Left lobe of liver (tissue), 2 donors: ENCODE measurements at places on chromosomes 3 and 15.

DNA sequence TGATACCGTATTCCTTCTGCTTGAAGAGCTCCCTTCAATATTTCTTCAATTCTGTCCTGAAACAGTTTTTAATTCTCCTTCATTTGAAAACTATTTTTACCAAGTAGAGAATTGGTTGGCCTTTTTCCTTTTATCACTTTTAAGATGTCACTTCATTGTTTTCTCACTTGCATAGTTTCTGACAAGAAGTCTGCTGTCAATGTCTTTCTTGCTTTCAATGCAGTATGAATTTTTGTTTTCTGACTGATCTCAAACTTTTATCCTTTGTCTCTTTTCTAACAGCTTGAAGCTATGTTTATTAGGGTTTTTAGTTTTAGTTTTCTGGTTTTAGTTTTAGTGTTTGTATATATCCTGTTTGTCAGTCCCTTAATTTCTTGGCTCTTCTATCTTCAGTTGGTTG is 364.8 kb upstream of the TPRG1 start:
- no peak for DNase-seq

DNA sequence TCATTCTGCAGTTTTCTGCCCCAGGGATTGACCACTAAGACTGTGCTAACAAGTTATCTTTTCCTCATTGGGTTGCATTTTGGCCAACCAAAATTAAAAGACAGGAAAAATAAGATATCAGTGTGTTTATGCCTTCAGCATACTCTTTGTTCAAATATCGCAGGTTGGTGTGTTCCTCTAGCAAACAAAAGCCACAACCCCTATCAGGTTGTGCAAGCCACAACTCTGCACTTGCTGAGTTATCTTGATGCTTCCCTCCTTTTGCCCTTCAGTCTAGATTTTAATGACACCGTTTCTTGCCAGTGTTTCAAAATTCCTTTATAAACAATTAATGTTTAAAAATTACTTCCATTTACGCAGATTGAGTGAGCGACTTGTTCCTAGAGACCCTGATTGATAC is 1164.2 kb downstream of the NSUN3 start:
- DNase-seq: no peak

DNA sequence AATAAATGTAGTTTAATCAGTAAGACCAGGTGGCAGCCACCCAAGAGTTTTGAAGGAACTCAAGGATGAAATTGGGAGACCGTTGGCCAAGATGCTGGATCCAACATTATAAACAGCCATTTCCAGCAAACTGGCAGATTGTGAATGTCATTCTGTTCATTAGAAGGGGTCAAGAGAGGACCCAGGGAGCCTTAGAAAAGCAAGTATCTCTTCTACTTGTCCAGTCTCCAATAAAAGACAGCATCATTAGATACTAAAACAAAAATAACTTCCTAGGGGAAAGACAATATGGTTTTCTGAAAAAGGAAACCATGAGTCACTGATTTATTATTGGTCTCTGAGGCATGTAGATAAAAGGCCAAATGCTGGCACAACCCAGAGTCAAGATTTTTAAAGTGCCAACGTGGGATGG is 67.9 kb downstream of the GADL1 start:
- DNase-seq: no peak

- DNase-seq: no peak
Observed at GRCh38 chr3:162491952-162492351, 995.3 kb downstream of the OTOL1 start.

- peak; percentile 93 for DNase-seq
Observed at GRCh38 chr3:14900881-14901873, 46.2 kb upstream of the NR2C2 start.

DNA sequence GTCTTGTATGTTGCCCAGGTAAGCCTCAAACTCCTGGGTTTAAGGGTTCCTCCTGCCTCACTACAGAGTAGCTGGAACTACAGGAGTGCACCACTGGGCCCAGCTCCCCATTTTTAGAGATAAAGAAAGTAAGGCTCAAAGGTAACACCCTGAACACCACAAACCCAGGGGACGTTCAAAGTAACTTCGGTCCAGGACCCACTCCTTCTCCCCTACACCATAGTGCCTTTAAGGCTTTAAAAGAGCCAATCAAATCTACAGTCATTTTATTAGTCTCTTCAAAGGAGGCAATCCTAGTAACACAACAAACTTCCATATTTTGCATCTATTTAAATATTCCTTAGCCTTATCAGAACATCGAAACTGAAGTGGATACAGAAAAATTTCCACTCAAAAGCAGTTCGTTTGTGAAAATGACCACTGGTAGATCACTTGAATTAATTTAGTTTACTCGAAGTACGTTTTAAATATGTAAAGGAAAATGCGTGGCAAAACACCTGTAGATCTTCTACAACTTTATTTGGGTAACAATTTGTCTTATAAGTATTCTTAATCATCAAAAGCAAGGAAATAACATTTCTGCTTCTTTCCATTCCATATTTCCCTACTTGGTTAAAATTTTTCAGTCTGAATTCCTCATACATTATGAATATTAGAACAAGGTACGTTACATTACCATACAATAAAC is 1.8 kb downstream of the STAG1 start:
- DNase-seq: no peak

DNA sequence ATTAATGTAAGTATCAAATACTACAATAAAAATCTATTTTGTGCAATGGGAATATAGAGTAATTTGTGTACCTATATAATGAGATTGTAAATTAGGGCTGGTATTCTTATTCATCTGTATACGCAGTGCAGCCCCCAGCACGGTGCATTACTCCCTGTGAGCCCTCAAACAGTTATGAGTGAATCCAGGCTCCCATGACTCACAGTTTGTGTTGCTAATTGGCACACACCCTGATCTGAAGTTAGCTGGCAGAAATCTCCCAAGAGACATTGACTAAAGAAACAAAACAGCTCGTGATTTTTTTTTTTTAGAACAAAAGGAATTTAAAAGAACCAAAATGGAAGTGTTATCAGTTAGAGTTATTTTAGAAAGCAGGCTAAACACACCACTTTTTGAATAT is 15.7 kb downstream of the GK5 start:
- DNase-seq: no peak

DNA sequence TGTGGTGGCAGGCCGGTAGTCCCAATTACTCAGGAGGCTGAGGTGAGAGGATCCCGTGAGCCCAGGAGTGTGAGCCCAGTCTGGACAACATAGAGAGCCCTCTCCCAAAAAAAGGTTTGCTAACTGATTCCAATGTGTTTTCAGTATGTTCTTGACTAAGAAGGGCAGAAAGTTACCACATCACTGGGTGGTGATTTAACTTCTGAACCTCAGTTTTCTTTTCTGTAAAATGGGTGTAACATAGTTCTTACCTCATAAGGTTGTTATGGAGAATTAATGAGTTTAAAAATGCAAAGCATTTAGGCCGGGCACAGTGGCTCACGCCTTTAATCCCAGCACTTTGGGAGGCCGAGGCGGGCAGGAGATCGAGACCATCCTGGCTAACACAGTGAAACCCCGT is 28.5 kb upstream of the RAF1 start:
- no peak for DNase-seq

DNA sequence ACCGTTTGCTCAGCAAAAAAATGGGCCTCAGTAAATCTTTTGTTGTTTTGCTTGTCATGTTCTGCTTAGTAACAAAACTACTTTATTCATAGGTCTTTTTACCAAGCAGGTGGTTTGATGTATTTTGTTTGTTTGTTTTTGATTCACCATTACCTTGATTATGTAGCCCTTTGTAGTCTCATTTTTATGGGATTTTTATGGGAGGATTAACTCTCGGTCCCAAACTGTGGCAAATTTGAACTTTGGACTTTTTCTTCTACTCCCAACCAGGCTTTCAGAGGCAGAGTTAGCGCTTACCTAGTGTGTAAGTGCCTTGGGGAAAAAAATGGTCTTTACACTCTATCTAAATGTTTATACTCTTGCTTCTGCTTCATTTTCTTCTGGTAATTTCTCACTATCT is 276.7 kb upstream of the POU1F1 start:
- DNase-seq: no peak

GRCh38 chr3:60497902-60498301 is 753.4 kb downstream of the FHIT start:
- DNase-seq: no peak

DNA sequence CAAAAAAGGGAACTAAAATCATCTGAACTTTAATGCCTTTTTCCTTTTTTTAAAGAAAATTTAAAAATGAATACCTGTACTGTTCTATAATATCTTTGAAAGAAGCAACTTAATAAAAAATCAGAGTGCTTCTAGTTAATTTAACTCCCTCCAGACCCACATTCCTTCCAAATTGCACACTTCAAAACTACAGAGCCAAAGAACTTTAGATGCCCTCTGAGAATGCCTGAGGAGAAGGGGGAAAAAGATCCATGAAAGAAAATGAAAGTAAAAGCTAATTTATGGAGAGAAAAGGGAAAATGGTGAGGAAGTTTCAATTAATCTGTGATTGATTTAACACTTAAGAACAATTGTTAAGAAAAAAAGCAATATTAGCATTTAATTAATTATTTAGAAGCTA is 1141.6 kb downstream of the IGSF11 start:
- DNase-seq: no peak

- DNase-seq: no peak
Observed at GRCh38 chr15:53982876-53983275, 4.6 kb downstream of the UNC13C start.

DNA sequence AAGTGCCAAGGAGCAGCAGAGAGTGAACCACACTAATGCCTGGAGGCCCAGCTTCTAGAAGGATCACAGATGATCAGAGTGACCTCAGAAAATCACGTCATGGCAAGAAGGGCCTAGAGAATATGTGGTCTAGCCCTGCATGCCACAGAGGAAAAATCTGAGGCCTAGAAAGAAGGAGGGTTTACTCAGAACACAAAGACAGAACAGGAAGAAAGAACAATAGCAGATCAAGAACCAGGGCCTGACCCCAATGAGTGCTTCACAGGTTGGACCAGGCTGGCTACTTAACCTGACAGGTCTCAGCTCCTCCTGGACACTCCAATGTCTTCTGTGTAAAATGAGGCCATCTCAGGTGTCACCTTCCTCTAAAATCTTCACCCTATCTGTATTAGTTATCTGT is 14.2 kb downstream of the RAB6B start:
- no peak for DNase-seq

DNA sequence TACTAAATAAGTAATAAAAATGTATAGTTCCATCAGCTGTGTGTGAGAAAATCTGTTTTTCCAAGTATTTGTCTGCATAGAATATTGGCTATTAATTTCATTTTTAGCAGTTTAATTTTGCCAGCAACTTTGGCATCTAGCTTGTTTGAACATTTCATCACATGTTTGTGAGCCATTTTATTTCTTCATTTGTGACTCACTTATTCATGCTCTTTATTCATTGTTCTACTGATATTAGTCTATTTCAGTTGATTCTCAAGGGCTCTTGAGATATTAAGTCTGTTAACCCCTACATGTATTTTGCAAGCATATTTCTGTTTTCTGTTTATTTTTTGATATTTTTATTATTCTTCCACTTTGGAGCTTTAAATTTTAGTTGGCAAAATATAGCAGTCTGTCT is 74.0 kb upstream of the PHLDB2 start:
- DNase-seq: no peak

- no peak for DNase-seq
Observed at GRCh38 chr3:72099326-72100079, 314.6 kb upstream of the PROK2 start.

- DNase-seq: no peak
Observed at GRCh38 chr15:63559753-63560152, 37.4 kb upstream of the FBXL22 start.

- DNase-seq: no peak
Observed at GRCh38 chr15:40232625-40233070, 6.2 kb upstream of the PAK6 start.

GRCh38 chr15:63593705-63594671 is 3.2 kb upstream of the FBXL22 start:
- no peak for DNase-seq

DNA sequence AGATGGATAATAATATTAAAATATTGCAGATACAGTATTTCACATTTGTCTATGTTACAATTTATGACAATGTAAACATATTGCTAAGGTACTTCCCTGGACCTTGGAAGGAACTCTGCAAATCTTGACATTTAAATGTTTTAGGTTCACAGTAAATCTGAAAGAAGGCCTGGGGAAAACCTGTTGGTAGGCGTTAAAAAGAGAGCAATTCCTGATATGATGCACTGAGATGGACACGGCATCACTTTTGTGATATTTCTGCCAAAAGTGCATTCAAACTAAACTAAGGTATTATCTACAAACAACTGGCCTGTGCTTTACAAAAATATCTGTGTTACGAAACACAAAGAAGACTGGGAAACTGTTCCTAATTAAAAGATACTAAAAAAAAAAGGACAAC is 6.1 kb upstream of the TP63 start:
- DNase-seq: no peak

DNA sequence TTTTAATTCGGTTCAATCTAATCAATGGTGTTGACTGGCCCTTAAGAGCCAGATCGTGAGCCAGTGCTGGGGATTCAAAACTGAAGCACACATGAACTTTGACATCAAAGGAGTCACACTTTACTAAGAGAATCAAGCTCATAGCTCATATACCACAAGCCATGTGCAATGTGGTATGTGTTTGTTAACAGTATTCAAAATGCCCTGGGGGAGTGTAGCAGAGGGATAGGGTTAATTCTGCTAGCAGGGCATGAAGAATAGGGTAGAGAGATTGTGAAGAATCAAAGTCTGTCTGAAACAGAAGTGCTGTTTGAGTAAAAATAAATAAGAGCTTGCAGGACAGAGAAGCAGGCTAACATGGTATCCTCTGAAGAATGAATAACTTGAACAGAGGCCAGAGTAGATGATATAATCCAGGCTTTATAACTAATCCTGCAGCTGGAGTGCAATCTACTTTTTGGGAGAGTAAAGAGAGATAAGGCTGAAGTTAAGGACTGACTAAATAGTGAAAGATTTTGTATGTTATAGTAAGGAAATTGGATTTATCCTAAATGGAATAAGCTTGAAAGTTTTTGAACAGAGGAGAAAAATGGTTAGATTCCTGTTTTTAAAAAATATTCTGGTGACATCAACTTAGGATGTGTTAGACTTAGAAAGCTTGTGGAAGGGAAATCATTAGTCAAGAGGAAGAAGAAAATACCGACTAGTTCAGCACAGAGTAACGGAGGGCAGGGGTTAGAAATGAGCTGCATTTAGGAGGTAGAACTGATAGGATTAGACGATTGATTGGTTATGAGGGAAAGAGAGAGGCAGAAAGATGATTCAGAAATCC is 292.0 kb downstream of the NFKBIZ start:
- no peak for DNase-seq

DNA sequence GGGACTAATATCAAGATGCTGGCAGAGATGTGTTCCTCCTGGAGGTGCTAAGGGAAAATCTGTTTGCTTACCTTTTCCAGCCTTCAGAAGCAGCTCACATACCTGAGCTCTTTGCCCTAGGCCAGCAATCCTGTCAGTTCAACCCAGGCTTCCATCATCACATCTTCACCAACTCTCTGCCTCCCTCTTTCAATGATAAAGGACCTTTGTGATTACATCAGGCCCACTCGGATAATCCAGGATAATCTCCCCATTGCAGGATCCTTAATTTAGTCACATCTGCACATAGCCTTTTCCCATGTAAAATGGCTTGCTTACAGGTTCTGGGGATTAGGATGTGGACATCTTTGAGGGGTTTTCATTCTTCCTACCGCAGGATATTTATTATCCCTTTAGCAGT is 58.3 kb downstream of the NSUN3 start:
- DNase-seq: no peak

GRCh38 chr3:13152826-13153710 is 79.8 kb upstream of the IQSEC1 start:
- no peak for DNase-seq
